ENCODE measurements at places on chromosomes 2 and 18.

- no peak for DNase-seq
Measured at GRCh38 chr18:72581976-72582375, 37.8 kb upstream of the CBLN2 start.

- no peak for DNase-seq
Measured at GRCh38 chr2:218397463-218397819, 2.2 kb upstream of the CTDSP1 start.

DNA sequence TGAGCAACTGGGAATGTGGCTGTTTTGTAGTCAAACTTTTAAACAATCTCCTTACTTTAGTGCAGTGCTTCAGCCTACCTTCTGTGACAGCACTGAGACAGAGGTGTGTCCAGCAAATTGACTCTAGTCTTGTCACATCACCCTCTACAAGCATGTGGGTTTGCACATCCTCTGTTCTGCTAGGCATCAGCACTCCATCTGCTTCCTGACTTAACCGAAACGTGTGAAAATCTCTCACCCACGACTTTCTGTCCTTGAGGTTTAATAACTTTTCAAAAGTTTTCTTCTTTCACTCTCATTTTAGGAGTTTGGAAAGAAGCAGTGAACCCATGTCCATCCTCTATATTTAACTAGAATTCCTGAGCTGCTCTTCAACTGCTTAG, 42.6 kb downstream of the TTR start:
- peak; percentile 20 for DNase-seq

DNA sequence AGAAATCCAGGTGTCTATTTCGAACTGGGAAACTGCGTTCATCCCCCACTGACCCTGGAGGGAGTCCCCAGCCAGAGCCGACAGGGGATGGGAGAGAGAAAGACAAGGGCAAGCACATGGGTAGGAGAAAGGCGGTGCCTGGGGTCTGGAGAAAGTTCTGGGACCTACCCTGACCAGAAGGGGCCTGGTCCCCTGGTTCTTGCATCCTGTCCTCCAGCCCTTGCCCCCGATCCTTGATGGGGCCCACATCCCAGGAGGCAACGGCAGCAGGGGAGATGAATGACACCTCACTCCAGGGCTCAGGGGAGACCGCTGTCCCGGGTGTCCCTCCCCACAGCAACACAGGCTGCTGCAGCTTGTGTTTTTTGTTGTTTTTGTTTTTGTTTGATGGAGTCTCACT, 4.9 kb downstream of the ADCY3 start:
- DNase-seq, result no peak

DNA sequence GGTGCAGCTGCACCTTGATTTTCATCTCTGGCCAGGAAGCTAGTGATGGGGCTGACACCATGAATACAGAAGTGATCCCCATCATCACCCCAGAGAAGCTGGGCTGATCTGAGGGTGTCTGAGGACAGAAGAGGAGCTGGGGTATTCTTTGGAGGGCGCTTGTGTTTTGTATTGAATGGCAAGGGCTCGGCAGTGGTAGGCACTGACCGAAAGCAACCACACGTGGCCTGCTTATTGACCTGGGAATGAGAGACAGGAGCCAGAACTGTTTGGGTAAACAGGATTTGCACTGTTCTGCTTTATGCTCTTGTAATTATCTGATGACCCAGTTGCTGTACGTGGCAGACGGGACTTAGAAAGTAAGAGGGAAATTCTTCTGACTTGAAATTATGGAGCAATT, 62.6 kb upstream of the RPL31 start:
- no peak for DNase-seq

GRCh38 chr2:24886691-24887304, 33.2 kb downstream of the ADCY3 start:
- peak; percentile 6 for DNase-seq

DNA sequence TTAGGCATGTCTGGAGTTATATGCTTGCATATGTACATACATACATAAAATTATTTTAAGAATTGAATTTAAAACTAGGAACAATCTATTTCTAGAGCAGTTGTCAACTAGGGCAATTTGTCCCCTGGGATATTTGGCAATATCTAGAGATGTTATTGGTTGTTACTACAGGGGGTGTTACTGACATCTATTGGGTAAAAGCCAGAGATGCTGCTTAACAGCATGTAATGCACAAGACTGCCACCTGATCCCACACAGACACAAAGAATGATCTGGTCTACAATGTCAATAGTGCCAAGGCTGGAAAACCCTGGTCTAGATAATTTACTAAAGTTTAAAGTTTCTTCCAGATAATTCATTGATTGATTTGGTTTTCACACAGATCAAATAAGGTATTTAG, 185.3 kb downstream of the NYAP2 start:
- no peak for DNase-seq

- DNase-seq, result no peak
Measured at GRCh38 chr2:98909317-98910211, 26.5 kb downstream of the CRACDL start.

- no peak for DNase-seq
Measured at GRCh38 chr2:50769406-50770181, 262.3 kb downstream of the NRXN1 start.

DNA sequence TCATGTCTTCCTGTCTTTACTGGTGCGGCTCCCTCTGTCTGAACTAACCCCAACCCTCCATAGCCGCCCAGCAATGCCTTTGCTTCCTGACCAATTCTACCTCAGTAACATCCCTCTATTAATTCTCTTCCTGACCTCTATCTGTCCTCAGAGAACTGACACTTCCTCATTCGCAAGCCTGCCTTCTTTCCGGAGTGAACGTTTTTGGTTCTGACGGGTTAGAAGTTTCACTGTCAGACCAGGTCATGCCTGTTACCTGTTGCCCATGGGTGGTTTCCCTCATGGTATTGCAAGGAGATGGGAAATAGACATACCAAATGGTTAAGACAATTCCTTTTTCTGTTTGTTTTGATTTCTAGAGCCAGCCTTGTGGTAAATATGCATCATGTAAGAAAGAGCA, 453.4 kb upstream of the SLC14A2 start:
- DNase-seq, result no peak

DNA sequence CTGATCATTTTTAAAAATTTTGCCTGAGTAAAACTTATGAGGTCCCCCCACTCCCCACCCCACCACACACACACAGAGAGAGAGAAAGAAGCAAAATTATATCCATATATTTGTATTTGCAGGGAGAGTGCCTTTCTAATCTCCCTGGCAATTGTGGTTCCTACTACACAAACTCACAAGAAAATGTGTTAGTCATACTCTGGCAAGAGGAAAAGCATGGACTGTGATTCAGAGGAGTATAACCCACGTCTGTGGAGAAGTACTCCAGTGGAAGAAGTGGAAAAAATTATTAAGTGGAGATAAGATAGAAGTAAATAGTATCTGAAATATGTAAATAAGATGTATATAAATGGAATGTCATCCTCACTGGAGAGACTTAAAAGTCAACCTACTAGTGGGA, 114.0 kb downstream of the DSEL start:
- DNase-seq, result no peak

DNA sequence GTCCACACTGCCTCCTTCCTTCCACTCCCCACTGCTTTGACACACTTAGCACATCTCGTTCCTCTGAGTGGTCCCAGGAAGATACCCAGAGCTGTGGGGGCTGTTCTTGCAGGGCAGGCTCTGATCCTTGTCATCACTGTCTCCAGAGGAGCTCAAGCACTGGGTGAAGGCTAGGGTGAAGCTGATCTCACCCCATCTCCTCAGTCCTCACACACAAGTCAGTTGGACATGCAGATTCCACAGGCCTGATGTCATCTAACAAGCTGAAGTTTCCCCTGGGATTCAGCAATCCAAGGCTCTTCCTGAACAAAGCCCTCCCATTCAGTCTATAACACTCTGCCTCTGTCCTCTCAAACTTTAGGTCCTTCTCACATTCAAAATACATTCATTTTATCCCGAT, 90.6 kb upstream of the RAB6C start:
- DNase-seq, result no peak

- DNase-seq, result no peak
Measured at GRCh38 chr18:58136879-58137278, 92.9 kb downstream of the NEDD4L start.

- no peak for DNase-seq
Measured at GRCh38 chr2:181005809-181006208, 25.4 kb downstream of the UBE2E3 start.

DNA sequence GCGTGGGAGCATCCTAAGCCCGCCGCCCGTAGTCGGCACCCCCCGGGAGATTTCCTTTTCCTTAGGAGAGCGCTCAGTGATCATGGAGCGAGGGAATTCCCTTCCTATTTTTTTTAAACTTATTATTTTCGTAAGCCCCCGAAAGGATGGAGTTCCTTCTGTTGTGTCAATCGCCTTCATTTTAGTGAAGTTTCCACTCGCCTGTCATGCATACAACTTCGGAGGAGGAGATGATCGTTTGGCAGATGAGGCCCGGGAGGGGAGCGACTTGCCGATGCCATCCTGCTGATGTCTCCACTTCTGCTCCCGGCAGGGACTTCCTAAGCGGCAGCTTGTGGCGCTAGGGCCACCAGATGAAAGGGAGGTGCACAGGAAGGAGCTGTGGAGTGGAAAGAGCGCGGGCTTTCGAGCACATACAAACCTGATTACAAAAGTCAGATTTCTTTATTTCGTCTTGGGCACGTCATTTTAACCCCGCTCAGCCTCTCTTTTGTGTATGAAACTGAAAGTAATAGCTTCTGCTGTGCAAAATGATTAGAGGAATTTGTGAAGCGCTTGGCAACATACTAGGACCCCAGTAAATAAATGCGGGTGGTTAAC, at the start of gene ADGRF3:
ADGRF3 (minus strand) TSS at position 336 of the 600 bp plus-strand sequence. CDS start 555 bp downstream, outside the sequence.
- peak; percentile 73 for DNase-seq

- no peak for DNase-seq
Measured at GRCh38 chr2:122643725-122644329, 888.4 kb downstream of the TSN start.

DNA sequence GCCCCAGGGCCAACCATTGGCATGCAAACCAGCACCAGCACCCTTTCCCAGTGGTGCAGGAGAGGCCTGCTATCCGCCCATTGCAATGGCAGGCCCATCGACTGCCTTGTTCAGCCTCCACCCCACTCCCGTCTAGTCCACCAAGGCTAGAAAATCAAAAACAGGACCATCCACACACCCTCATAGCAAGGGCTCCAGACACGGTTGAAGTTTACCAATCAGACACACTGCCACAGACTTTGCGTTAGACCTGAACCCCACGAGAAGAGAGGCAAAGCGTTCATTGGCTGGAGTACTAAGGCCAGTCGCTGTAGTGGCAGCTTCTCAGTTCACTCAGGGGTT, 95.3 kb upstream of the TEX51 start:
- no peak for DNase-seq

GRCh38 chr18:25834061-25834460, 256.4 kb downstream of the SS18 start:
- DNase-seq, result no peak

DNA sequence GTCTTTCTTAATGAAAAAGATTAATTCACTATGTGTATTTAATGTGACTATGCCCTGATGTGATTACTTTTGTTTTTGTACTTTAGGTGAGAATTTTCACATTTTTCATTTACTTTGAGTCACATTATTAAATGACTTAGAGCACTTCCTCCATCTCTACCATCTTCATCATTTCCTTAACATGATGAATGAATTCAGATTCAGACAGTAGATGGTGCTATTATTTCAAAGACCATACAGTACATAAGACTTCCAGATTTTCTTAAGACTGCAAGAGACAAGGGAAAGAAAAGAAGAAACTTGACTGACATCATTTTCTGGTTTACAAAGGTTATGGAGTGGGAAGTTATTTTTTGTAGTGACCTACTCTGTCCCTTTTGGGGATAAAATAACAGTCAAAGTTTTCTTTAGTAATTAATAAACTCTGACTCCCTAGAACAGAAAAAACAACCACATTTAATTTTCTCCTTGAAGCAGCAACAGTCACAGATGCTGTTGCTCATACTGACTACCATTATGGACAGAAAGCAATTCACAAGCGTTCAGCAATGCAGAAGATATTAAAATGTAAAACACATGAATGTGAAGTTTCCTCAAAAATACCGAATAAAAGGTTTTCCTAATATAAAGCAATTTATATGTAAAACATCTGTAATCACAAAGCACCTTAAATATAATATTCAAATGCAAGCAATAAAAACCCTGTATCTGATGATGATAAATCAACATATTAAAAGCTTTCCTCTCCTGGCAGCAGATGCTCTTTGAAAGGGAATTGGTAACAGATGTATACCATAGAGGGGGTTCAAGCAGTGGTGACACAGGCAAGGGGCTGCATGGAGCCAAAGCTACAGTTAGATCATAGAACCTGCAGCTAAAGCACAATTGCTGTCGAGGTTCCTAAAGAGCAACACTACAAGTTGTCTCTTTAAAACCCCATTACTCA, 1010.9 kb upstream of the NXPH2 start:
- DNase-seq, result no peak

DNA sequence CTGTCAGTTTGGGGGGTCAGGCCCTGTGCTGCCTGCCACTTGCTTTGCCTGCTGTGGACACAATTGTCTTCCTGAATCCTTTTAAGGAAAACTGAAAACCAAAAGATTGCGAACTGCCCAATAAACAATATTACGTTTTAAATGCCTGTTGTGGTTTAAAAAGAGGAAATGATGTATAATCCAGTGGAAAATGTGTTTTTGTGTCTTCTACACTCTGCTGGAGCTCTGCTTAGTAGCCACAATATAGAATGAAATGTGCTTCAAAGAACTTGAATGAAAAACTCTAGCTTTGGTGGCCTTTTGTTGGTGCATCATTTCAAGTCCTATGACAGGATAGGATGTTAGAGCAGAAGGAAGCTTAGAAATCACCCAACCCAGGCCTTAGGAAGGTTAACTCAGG, 23.2 kb upstream of the CABYR start:
- DNase-seq, result no peak

GRCh38 chr2:151508519-151508918, 98.8 kb downstream of the RIF1 start:
- DNase-seq, result no peak

- no peak for DNase-seq
Measured at GRCh38 chr2:21535826-21536225, 412.1 kb downstream of the TDRD15 start.

DNA sequence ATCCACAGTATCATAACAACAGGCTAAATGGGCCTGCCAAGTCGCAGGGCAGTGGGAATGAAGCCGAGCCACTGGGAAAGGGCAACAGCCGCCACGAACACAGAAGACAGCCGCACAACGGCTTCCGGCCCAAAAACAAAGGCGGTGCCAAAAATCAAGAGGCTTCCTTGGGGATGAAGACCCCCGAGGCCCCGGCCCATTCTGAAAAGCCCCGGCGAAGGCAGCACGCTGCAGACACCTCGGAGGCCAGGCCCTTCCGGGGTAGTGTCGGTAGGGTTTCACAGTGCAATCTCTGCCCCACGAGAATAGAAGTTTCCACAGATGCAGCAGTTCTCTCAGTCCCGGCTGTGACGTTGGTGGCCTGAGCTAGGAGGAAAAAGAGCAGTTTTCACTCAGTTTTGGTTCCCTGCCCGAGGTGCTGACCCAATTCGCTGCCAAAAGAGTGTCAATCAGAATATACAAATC, 32.2 kb downstream of the KCTD18 start:
- no peak for DNase-seq
